ENCODE measurements at places on chromosomes 11 and 22.

- DNase-seq = no peak
These were observed 6.7 kb downstream of the CASTOR1 start for GRCh38 chr22:30282616-30283046.

DNA sequence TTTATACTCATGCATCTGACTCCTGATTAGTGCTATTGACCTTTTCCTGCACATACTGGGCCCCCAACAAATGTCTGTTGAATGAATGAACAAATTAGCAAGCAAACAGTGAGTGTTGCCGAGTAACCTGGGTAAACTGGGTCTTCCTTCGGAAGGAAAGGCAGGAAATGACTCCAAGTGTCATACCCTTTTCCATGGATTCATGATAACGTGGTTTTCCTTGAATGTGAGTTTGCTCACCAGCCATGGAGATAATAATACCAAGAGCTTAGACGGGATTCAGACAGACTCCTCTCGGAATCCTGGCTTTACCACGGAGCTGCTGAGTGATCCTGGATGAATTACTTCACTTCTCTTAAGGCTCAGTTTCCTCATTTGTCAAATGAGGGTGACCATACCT is 16.7 kb downstream of the TECTA start:
- DNase-seq = no peak

DNA sequence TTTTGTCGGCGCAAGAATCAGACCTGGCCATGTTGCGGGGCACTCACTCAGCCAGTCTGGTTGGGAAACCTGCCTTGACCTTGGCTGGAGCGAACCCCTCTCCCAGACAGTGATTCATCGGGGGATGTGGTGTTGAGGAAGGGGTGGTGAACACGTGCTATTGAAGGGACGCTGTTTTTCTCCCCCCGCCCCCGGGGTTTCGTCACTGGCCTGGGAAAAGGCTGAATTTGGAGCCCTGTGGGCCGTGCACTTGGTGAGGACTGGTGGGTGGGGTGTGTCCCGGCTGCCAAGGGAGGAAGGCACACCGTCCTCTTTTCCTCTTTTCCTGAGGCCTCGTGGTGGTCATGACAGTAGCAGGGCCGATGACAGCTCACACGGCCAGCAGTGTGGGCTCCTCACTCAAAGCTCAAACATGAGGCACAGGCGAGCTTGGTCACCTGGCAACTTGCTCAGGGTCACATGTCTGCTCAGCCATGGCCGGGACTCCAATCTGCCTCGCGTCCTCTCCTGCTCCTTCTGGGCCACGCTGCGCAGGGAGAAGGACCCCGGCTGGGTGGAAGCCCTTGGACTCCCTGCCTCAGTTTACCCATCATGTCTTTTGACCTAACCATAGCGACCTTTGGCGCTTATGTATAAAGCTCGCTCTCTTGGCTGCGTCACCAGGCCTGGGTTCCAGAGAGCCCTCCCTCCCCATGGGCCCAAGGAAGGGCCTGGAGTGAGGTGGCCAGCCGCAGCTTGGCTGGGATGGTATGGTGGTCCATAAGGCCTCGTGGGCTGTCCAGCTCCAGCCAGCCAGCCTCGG is 49.4 kb downstream of the SMIM38 start:
- DNase-seq = no peak

DNA sequence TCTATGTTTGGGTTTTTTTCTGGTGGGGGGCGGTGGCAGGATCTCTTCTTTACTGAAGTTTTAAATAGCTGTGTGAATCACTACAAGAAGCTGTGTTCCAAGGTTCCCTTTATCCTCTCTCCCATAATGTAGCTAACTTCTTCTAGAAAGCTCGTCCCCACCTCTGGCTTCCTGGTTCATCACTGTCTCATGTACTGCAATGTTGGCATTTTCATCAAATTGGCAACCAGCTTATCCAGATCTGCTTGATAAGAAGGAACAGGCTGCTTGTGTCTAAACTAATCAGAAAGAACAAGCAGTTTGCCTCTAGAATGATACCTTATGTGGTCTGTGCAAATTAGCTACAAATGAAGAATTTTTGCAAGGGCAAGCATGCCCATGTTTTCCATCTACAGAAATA is 130.8 kb downstream of the WT1 start:
- DNase-seq = no peak

- DNase-seq = no peak
These were observed 98.8 kb downstream of the CRYBB2 start for GRCh38 chr22:25318081-25318823.

DNA sequence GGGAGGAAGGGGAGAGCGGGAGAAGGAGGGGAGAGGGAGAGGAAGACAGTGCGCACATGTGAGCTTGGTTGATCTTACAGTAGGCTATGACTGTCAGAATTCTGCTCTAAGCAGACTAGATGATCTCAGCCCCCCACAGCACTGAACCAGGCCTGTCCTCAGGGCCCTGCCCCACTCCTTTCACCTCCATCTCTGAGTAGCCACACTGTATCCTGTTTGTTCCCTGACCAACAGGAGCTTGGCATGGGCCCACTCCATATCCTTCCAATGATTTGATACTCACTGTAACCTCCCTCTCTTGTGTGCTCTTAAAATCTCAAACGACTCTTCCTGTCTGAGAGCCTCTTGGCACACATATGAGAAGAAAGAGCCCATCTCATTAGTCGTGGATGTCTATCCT is 86.1 kb upstream of the PARVA start:
- no peak for DNase-seq

GRCh38 chr11:79412761-79413160 is 28.1 kb downstream of the TENM4 start:
- DNase-seq = no peak

- DNase-seq = no peak
These were observed 108.6 kb downstream of the KCNQ1OT1 start for GRCh38 chr11:2590965-2591754.

DNA sequence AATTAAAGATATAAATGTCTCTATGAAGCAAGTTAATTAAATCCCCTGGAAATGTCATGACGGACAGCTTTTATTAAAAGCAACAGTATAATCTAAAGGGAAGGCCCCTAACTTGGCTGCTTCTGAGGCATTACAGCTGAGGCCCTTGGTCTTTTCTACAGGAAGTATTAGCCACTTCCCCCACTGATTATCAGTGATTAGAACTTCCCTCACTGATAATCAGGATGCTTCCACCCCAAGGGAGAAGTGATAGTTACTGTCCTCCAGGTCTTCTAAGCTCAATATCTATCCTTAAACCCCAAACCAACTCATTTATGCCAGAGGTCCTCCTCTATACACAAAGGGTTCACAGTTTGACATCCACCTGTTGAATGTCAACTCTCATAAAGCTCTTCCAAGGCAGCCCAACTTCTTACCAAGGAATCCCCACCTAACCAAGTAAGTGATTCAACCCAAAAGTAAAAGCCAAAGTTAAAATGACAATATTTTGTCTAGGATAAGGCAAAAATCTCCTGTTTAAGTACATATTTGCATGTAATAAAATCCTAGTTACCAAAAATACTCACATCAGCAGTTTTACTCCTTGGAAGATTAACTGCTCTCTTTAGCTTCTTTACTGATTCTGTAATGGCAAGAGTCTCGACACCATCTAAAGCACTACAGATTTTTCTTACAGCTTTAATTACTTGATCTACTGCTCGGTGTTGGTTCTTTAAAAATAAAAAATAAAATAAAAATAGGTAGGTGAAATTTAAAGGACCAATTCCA is 58.6 kb upstream of the RPS13 start:
- no peak for DNase-seq

DNA sequence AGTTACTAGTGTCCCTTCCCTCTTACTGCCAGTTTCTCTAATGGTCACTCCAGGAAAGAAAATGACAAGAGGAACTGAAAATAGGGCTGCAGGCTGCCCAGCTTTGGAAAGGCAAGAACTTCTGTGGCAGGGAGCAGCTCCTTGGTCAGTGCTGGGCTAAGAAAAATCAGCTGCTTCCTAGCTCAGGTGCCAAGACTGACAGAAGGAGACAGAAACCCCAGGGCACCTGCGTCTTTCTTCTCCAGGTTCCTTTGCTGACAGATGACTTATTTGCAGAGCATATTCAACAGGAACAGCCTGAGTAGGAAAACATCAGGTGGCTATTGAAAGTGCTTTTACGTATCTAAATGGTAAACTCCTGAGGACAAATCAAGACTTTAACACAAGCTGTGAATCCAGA is 25.4 kb downstream of the MAML2 start:
- DNase-seq = no peak

GRCh38 chr11:78420796-78421209 is 3.2 kb upstream of the GAB2 start:
- DNase-seq = peak; percentile 74

- DNase-seq = peak; percentile 80
These were observed 2.6 kb downstream of the PATZ1 start for GRCh38 chr22:31343235-31344191.

DNA sequence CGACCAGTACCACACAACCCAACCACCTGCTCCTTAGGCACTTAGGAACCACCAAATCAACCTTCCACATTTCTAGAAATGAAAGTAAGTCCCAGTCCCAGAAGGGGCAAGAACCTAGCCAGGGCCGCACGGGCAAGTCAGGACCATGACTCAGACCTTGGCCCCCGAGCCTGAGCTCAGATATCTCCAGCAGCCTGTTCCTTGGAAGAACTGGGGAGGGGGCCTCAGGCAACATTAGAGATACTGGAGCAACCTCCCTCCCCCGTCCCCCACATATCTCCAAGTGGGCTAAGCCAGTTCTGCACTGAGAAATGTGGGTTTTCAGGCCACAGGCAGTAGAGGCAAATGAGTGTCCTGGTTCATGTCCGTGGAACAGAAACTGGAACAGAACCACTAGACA is 7.7 kb downstream of the ARAP1 start:
- no peak for DNase-seq

DNA sequence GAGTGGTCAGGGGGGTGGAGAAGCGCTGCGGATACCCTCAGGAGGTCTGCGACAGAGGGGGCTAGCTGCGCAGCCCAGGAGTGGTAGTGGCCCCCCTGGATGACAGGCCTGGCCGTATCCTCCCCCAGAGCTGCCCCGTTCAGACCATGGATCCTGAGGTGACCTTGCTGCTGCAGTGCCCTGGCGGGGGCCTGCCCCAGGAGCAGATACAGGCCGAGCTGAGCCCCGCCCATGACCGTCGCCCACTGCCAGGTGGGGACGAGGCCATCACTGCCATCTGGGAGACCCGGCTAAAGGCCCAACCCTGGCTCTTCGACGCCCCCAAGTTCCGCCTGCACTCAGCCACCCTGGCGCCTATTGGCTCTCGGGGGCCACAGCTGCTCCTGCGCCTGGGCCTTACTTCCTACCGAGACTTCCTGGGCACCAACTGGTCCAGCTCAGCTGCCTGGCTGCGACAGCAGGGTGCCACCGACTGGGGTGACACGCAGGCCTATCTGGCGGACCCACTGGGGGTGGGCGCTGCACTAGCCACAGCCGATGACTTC is 505 bp downstream of the NUDT22 start:
- DNase-seq = peak; percentile 85

DNA sequence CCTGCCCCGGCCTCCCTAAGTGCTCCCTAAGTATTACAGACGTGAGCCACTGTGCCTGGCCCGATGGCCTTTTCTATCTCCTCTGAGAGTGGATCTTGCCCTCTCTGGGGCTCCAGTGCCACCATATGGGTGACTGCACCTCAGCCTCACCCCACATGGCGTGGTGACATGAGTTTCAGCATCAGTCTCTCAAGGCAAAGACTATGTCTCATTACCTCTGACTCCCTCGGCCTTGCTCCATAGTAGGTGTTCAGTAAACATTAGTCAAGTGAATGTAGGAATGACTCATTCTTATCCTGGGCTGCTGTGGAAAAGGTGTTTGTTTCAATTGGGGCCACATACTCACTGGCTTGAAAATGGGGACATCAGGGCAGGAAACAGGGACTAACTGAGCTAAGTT is 168.8 kb downstream of the GRIK4 start:
- DNase-seq = no peak

GRCh38 chr22:37610480-37611129 is 2.0 kb downstream of the GGA1 start:
- no peak for DNase-seq

Measured in activated CD8-positive, alpha-beta memory T cell treated with anti-CD3 and anti-CD28 coated beads for 24 hours (primary cell).